Pulmonary artery endothelial cell (primary cell): ENCODE measurements at places on chromosomes 3 and 15. TPM values are rescaled to one million over a fixed set of nuclear protein-coding genes. Genes with fewer than 3 reads are reported as not detected.

NGLY1 gene
- total RNA-seq = 37.3 and 42.1 TPM in 2 replicates

TMEM40 gene
- total RNA-seq = not detected in 2 replicates

GATA2 gene
- 11.1 and 16.2 TPM in 2 replicates for total RNA-seq

GOLGA6L22 gene
- total RNA-seq = not detected in 2 replicates

- DNase-seq = no peak
Observed at GRCh38 chr15:42511007-42511391, 15.6 kb downstream of the SNAP23 start.

DNA sequence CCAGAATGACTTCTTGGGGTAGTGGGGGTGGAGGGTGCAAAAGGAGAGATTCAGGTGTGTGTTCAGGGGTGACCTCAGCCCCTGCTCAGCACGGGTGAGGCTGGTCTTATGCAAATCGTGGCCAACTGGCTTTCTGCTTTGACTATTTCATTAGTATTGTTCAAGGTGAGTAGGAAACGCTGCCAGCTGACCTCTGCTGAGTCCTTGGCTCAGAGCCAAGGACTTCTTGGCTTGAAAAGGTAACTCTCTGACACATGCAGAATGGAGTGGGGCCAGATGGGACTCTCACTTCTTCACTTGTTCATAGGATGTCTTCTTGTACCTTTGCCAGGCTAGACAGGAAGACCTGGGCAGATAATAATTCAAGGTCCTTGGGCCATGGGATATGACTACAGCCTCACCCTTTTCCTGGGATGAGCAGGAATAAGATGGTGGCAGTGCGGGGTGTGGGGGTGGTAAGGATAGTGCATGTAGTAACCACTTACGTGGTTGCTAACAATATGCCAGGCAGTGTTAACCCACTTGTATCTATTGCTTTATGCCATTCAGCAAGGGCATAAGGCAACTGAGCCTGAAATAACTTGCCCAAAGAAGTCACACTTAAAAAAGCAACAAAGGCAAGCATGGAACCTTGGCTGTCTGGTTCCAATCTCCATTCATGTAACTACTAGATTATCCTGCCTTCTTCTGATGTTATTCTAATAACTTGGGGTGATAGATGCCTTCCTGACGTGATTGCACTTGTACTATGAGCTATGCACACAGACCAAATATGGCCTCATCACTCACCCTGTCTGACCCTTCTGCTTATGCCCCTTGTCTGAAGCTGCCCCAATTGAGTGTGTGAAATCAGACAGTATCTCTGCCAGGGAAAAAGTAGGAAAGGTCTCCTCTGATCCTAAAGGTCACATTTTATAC is 193.1 kb downstream of the NR1D2 start:
- no peak for DNase-seq

DNA sequence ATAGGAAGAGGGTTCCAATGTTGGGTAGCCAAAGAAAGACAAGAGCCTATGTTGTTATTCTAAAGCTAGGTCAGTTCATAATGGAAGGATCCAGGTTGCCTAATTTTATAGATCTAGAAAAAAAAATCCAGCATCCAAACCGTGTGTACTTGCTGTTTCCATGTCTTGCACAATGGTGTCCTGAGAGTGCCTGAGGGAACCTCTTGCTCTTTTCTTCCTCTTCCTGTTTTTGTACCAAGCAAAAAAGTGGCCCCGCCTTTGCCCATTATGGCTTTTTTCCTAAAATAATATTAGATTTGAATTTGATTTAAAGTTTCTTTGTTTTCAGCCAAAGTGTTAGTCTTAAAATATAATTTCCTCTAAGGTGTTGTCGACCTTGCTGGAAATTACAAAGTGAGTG is 224.4 kb downstream of the RYR3 start:
- no peak for DNase-seq

- DNase-seq = no peak
Observed at GRCh38 chr15:63029676-63030075, 12.9 kb upstream of the TPM1 start.

GRCh38 chr3:81909796-81910195 is 148.4 kb upstream of the GBE1 start:
- no peak for DNase-seq

GRCh38 chr3:98733053-98733811 is 29.9 kb upstream of the ST3GAL6 start:
- no peak for DNase-seq

- DNase-seq = no peak
Observed at GRCh38 chr3:23873941-23874340, 42.8 kb downstream of the NKIRAS1 start.

CCR9 gene
- not detected in 2 replicates for total RNA-seq

DNA sequence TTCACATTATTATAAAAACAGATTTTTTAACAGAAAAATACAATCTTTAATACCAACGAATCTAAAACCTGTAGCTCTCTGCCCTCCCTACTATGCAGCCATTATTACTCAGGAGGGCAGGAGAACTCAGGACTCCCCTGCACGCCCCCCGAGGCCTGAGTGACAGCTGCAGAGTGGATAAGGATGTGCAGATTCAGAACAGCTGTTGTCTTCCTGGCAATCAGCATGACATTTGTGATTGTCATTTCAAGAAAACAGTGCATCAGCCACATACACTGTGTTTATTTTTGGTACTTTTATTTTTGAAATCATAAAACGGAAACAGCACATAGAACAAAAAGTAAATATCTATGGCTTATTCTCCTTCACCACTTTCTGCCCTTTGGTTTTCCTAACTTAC is 450.8 kb downstream of the OCA2 start:
- DNase-seq = no peak

DNA sequence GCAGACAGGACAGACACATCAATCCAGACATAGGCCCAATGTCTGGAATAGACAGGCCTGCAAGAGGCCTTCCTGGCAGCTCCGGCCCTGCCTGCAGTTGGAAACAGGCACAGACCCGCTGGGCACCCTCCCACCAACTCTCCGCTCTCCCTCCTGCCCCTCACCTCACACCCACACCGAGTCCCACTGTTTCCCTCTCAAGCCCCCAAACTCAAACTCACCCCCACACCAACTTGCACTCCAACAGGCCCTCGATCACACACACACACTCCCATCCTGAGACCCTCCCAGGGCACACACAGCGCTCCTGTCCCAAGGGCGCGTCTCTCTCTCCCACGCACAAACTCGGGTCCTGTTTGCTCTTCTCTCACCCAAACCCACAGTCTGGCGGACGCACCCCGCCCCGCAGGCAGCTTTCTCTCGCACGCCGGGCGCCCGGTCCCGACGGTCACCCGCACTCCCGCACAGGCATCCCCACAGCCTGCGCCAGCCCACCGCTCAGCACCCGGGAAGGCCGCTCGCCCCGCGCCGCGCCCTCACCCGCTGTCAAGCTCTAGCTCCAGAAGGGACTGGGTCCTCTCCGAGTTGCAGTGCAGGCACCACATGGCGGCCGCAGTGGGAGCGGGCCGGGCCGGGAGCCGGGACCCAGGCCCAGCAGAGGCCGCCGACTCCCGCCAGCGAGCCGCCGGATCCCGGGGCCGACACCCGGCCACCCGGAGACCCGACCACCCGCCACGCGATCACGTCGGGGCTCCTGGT is 106.2 kb downstream of the IQSEC1 start:
- DNase-seq = no peak

IL17RE gene
- 0.07 and 0.14 TPM in 2 replicates for total RNA-seq

- no peak for DNase-seq
Observed at GRCh38 chr15:40250771-40251483, 12.1 kb downstream of the PAK6 start.

GRCh38 chr3:149023951-149024350 is 32.6 kb downstream of the GYG1 start:
- DNase-seq = no peak

DNA sequence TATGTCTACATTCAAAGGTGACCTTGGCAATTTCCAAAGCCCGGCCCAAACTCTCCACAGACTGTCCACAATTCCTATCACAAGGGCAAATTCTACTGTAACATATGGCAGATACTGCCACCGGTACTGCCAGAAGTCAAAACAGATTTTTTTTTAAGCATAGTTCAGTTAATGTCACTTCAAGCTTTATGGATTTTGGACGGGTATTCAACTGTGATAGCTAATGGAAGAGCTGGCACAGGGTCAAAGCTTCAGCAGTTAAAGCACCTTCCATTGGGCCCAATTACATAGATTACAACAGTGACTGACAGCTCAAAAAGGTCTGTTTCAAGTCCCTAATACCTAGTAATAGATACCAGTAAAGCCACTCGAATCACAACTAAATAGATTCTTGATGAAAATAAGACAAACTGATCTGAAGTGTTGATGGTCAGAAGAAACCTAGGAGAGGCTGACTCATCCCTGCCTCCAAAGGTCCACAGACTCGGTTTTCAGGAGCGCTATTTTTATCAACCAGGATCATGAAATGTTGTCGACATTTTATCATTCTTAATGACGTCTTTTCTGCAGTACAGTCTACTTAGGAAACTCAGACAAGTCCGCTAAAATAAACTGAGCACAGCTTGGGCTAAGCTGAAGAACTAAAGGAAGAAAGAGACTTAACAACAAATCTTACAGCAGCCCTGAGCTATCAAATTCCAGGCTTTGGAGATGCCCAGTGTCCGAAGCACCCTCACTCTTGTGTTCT is 38.7 kb downstream of the ANXA2 start:
- no peak for DNase-seq

DNA sequence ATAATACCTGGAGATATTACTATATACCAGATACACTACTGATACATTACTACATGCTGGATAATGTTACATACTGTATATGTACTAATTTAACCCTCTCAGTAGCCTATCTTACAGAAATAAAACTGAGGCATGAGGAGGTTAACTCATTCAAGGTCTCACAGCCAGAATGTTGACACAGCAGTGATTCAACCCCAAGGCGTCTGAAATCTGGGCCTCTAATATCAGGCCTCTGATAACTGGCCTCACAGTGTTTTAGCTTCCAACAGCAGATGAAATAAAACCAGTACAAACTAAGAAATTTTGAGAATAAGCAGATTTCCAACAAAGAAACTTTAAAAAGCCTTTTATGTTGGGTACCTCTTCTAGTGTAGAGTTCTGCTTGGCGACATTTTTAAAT is 23.4 kb downstream of the DZIP1L start:
- no peak for DNase-seq

- no peak for DNase-seq
Observed at GRCh38 chr3:4749567-4750002, 229.7 kb upstream of the BHLHE40 start.

DNA sequence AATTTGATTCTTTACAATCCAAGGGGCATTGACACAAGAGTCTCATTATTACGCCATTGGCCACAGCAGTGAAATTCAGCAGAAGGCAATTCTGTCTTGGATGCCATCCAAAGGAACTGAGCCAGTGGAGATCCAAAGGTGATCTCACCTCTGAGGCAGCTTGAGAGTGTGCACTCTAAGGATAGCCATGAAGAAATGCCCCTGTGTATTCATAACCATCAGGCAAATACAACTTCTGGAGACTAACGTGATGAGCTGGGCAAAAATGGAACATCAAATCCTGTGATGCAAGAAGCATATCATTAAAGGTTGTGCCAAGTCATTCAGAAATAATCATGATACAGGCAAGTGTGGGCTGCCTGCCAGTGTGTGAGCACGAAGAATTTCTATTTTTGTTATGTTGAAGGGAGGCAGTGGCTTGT is 41.4 kb downstream of the ROBO2 start:
- no peak for DNase-seq

DNA sequence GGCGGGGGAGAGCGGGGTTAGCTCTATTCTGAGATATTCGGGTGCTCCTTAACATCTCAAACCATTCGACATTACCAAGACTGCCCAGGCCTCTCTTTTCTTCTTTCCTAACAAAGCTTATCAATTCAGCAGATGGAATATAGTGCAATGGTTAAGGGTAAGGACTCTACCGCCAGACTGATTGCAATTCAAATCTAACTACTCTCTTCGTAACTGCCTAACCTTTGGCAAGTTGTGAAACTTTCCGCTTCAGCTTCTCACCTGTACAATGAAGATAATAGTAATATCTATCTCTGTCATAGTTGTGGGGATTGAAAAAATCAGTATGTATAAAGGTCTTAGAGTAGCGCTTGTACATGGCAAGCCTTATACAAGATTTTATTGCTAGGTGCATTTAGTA is 972 bp downstream of the UBA5 start:
- no peak for DNase-seq

DNA sequence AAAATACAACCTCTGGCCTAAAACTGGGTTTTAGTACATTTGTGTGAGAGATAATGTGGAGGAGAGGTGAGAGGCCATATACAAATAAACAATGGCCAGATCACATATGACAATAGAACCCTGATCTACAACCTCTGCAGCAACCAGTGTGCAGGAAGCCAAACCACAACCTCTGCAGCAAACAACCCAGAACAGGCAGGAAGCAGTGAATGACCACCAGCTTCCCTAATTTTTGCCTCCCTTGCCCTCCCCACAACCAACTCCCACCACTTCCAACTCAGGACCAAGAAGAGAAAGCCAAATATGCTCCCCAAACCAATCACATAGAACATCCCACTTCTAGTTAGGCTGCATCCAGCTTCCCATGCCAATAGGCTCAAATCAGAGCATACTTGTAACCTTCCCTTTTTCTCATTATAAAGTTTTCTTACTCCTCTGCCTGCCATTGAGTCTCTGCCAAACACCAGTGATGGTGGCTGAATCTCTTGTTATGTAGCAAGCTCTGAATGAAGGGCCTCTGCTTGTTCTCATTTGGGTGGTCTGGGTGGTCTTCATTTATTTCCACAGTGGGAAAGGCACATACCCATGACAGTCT is 102.6 kb upstream of the GAP43 start:
- no peak for DNase-seq

- no peak for DNase-seq
Observed at GRCh38 chr3:13825821-13826220, 54.0 kb downstream of the WNT7A start.

DNA sequence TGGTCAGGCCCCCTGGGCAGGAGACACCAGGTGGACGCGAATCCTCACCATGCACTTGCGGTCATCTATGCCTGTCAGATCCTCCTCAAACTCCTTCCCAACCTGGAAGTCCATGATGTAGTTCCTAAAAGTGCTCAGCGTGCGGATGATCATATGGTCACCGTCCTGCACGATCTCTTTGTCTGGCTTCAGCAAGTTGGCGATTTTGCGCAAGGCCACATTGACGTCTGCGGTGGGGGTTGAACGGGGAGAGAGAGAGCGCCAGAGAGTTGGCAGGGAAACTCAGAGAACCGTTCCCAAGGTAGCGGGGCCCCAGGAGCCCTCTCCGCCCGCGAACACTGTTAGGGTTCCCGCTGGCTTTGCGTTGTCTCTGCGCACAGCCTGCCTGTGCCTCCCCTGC is 809 bp downstream of the RBP1 start:
- no peak for DNase-seq

GRCh38 chr15:50257332-50257731 is 8.2 kb downstream of the HDC start:
- DNase-seq = no peak

- no peak for DNase-seq
Observed at GRCh38 chr3:129432036-129432435, 3.6 kb upstream of the EFCAB12 start.

DNA sequence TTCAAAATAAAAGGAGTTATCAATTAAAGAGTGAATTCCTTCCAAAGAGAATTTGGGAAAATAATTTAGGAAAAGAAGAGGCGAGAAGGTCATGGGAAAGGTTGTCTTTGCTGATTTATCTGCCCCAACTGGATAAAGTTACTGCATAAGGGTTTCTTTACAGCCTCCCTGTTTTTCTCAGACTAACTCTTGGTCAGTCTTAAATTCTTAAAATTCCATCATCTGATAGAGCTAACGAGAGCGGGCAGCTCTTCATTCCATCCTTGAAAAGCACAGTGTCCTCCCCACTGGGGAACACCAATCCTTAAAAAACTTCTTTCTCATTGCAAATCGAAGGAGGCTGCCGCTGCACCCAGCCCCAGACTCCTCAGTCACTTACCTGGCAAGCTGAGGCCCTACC is 107.2 kb downstream of the PGPEP1L start:
- no peak for DNase-seq

GRCh38 chr15:74123658-74124057 is 6.7 kb upstream of the ISLR2 start:
- no peak for DNase-seq
